ENCODE measurements at places on chromosomes 6 and 20. TPM values are rescaled to one million over a fixed set of nuclear protein-coding genes. Genes with fewer than 3 reads are reported as not detected.

GRCh38 chr6:73579851-73580246 lies 59.0 kb upstream of the EEF1A1 start:
- no peak for DNase-seq

EYS gene
- not detected for total RNA-seq

ZNF512B gene
- 20.6 TPM for total RNA-seq

- DNase-seq: no peak
These were observed 30.5 kb downstream of the SLC9A8 start for GRCh38 chr20:49843139-49843538.

DNA sequence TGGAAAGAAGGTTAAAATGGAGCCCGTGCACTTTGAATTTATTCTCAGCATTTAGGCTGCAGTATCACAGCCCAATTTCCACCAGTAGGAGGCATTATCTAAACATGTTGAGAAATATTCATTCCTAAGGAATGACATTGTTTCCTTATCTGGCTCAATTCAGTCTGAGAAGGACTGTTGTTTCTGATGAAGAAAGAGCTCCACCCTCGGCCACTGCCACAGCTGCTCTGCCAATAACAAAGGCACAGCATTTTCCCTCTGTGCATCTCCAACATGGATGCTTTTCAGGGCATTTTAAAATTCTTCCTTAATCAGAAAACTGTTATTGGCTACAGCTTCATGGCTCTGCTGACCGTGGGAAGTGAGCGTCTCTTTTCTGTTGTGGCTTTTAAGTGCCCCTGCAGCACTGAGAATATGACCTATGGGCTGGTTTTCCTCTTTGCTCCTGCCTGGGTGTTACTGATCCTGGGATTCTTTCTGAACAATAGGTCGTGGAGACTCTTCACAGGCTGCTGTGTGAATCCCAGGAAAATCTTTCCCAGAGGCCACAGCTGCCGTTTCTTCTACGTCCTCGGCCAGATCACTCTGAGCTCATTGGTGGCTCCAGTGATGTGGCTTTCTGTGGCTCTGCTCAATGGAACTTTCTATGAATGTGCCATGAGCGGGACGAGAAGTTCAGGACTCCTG lies at the start of gene CALHM5:
TSS of gene CALHM5 (plus strand) at position 216 of the 687 bp plus-strand sequence. CDS start at position 274, 58 bp downstream.
- DNase-seq: no peak

FAM209A gene
- 2.2 TPM for total RNA-seq

GRCh38 chr6:54262499-54262898 lies 45.7 kb upstream of the TINAG start:
- DNase-seq: no peak

DNA sequence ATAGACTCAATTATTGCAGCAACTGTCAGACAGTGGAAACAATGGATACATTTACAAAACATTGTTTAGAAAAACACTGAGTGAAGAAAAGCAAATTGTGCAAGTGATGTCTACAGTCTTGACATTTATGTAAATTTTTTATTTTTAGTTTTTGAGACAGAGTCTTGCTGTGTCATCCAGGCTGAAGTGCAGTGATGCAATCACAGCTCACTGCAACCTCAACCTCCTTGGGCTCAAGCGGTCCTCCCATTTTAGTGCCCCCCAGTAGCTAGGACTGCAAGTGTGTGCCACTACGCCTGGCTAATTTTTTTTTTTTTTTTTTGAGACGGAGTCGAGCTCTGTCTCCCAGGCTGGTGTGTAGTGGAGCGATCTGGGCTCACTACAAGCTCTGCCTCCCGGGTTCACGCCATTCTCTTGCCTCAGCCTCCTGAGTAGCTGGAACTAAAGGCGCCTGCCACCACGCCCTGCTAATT lies 9.7 kb downstream of the CNBD2 start:
- DNase-seq: no peak

BEND6 gene
- 0.48 TPM for total RNA-seq

WRNIP1 gene
- 47.1 TPM for total RNA-seq

DNA sequence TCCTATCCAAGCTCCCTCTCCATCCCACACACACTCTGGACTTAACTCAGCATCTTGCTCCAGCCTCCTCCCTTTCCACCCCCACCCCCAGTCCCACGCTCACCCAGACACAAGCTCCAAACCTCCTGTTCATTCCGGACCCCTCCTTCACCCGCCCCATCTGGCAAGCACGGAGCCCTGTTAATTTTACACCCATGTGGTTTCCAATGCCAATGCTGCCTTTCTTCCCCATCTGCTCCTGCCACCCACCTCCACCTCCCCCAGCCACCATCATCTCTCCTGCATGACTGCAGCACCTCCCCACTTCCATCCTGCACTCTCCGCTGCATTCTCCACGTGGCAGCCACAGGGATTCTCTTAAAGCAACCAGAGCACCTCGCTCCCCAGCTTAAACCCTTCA lies 9.9 kb upstream of the CDK5RAP1 start:
- no peak for DNase-seq

RXRB gene
- total RNA-seq: 57.5 TPM

GRCh38 chr6:37134396-37135191 lies 35.4 kb upstream of the PIM1 start:
- peak; percentile 33 for DNase-seq

LAMP5 gene
- not detected for total RNA-seq

DDR1 gene
- total RNA-seq: 9.4 TPM

NOX3 gene
- total RNA-seq: not detected

DNA sequence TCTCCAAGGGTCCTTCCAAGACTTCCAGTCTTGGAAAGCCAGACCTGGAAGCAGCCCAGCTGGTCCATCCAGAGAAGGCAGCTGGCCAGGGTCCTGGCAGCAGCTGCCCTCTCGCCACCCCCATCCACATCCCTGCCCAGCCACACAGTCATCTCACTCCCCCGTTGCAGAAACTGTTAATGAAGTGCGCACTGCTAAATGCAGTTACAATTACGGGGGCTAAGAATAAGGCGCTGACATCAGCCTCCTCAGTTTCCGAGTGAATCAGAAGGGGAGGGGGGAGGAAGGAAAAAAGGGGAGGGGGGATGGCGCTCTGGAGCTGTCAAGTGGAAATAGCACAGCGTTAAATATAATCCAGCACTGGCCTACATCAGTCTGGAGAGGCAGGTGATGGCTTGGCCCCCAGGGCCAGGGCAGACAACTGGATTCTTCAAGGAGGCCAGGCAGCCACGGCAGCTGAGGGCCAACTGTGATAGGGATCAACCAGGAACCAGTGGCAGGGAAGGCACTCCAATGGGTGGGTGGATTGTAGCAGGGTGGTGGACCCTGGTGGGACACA lies 6.9 kb downstream of the RIMS4 start:
- no peak for DNase-seq

DNA sequence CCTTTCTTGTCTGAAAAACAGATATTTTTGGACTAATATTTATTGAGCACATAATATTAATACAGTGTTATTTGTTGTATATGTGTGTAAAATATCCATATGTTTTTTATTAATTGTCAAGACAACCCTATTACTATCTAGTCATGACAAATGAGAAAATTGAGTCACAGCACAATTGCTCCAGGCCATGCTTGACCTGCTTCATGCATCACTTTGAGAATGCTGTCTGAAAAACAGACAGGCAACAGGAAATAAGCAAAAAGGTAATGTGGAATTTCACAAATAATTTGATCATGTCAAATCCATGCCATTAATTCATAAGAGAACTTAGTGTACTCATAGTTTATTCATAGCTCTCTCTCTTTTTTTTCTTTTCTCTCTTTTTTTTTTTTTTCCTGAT lies 246.5 kb downstream of the RIMS1 start:
- no peak for DNase-seq

DNA sequence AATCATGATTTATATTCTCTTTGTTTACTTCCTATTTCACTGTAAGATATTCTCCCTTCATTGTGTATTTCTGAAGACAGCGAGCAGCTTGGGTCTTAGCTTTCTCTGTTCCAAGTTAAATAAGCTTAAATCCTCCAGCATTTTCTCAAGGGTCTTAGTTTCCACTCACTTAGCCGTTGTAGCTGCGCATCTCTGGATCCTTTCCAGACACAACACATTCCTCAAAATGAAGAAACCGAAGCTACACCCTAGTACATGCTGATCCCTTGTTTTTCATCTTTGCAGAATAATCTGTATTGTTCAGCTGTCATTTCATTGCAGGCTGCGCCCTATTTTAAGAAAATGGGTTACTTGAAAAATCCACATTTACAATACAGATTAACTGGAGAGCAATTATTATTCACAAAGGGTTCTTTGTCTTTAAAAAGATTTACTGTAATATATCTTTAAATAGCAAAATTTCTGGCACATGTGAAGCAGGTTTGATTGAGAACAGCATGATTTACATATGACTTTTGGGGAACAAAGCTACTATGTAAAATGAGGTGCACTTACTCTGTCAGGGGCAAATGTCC lies 375.8 kb downstream of the QKI start:
- DNase-seq: no peak

DNA sequence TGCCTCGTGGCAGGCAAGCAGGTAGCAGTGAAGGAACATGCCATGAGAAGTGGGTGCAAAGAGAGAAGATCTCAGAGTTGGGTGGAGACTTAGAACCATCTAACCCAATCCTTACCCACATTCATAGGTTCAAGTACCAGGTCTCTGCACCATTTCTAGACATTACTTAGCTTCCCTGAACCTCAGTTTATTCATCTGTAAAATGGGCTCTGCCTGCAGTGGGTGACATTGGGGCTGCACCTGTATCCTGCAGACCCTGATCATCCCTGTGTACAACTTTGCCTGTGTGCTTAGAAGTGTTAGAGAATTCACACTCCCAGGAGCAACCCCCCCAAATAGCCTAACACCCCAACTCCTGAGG lies 42.7 kb downstream of the SNX5 start:
- DNase-seq: no peak

DNA sequence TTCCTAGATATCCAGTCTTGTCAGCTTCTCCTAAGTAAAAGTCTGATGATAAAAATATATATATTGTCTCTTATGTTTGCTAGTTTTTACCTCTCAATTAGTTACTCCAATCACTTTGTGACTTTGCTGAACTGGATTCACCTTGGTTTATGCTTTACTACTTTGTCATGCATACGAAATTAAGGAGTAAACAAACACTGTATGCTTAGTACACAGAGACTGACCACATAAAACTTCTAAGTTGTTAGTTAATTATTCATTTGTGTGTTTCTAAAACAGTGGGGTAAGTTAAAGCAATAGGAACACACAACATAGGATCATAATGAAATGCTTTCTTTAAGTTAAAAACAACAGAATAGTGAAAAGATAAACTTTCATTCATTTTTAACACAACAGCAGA lies 877.3 kb upstream of the MAP3K7 start:
- no peak for DNase-seq

DNA sequence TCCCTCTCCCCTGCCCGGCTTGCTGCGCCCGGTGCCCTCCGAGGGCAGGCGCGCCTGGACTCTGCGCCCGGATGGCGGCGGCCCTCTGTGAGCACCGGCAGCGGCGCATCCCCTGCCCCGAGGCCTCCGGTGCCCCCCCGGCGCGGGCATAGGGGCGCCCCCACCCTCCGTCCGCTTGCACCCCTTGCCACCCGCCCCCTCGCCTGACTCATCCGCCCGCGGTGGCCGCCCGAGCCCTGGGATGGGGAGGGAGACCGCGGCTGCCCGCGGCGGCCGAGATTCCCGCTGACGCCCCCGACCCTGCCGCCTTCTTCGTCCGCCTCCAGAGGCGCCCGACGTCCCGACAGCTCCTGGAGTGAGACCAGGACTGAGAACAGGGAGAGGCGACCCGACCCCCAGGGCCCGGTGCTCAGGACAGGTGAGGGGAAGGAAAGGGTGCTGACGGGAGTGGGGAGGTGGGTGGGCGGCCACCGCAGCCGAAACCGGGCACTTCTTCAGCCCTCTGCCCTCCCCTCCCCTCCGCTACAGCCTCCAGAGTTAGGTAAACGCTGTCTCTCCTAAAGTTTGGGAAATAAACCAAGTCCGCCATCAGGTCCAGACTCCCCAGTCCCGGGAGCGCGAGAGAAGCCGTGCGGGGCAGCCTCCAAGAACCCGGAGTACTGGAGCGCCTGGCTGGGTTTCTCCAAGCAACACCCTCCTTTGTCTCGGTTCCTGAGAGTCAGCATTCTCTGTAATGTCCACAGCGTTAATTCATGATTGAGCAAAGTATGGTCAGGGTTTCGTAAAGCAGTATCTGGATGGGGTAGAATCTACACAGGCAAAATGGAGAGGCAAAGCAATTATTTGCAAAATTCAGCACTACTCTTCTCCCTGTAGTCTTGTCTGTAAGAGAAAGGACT lies 539 bp downstream of the TMEM200A start:
- DNase-seq: peak; percentile 49

- DNase-seq: peak; percentile 30
These were observed 13.3 kb downstream of the GRM4 start for GRCh38 chr6:34132486-34133185.

- DNase-seq: no peak
These were observed 496.0 kb upstream of the ADGRB3 start for GRCh38 chr6:68139130-68139529.

DNA sequence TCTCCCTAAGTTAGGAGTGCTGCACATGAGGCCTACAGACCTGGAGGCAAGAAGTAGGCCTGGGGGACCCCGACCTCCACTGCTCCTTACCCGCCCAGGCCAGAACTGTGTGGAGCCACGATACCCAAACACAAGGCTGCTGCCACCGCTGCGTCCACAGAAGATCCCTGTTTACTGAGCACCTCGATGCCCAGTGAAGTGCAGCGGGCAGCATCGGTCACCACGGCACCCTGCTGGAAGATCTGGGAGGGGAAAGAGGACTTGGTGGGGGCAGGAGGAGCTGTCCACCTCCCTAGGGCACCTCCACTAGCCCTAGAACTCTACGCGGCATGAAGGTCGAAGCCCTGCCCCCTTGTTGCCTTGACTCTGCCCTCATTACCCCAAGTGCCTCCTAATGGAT lies 9.9 kb downstream of the GGT7 start:
- DNase-seq: no peak

DNA sequence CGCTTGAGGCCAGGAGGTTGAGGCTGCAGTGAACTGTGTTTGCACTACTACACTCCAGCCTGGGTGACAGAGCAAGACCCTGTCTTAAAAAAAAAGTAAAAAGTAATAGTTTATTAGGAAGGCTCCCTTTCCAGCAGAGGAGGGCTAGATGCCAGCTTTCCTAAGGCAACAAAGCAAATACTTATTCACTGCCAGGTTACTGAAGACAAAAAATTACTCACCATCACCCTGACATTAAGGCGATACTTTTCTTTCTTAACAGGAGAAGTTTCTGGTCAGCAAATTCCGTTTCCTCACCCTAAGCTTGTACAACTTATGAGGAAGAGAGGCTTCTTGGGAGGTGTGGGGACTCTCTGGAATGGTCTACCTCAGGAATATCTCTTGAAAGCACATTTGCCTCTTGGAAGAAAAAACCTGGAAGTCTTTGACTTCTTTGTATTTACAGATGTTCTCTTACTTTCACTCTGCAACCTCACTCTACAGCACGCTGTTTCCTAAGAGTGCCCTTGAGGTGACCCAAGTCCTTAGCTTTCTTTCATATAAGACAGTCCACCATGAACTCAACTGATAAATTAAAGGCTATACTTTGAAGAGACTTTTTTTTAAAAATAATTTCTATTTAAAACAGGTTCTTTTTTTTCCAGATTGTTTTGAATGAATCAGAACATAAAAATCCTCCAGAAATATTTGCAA lies 52.9 kb upstream of the TRAF3IP2 start:
- DNase-seq: no peak

- DNase-seq: no peak
These were observed 52.3 kb upstream of the ADGRF1 start for GRCh38 chr6:47094241-47094925.

Measured in activated T-cell treated with anti-CD3 and anti-CD28 coated beads, Interleukin-2, amount 50 U/mL, for 72 hours (primary cell).